ENCODE measurements at places on chromosomes 3 and 15.

GRCh38 chr3:154657218-154657617, 227.2 kb upstream of the GPR149 start:
- no peak for DNase-seq

- peak; percentile 41 for DNase-seq
Observed at GRCh38 chr3:107268469-107268868, 108.8 kb upstream of the CCDC54 start.

- DNase-seq = no peak
Observed at GRCh38 chr15:86834115-86834863, 754.6 kb downstream of the AGBL1 start.

- DNase-seq = no peak
Observed at GRCh38 chr3:135232226-135232625, 437.2 kb downstream of the EPHB1 start.

DNA sequence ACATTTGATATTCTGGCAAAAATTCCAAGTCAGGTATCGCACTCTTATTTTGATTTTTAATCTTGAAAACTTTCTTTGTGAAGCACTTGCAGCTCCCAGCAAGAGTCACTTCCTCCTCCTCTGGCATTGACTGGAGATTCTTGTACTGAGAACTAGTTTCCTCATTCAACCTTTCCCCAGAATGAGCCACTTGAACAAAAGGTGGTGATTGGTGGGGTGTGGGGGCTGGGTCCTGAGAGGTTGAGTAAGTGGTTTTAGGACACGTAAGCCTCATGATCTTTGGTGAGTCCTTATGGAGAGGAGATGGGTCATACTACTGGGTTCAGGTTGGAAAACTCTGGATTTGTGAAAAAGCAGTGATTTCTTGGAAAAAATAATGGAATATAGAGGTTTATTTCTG, 32.3 kb upstream of the ONECUT1 start:
- no peak for DNase-seq

DNA sequence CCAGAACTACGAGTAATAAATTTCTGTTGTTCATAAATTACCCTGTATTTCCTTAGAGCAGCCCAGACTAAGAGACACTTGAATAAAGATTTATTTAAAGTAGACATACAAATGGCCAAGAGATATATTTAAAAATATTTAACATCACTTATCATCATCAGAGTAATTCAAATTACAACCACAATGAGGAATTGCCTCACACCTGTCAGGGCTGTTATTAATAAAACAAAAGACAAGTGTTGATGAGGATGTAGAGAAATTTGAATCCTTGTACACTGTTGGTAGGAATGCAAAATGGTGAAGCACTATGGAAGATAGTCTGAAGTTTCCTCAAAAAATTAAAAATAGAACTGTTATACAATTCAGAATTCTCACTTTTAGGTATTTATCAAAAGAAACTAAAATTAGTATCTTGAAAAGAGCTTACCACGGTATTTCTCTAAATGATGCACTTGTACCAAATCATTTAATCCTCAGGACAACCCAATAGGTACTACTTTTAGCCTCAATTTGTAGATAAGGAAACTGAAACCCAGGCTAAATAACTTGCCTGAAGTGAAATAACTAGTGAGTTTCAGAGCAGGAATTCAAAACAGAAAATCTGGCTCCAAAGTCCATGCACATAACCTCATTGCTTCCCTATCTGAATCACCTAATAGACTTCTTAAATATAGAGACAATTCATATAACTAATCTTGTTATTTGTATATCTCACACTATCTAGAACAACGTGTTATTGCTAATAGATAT, 69.4 kb downstream of the ZBTB20 start:
- DNase-seq = no peak

DNA sequence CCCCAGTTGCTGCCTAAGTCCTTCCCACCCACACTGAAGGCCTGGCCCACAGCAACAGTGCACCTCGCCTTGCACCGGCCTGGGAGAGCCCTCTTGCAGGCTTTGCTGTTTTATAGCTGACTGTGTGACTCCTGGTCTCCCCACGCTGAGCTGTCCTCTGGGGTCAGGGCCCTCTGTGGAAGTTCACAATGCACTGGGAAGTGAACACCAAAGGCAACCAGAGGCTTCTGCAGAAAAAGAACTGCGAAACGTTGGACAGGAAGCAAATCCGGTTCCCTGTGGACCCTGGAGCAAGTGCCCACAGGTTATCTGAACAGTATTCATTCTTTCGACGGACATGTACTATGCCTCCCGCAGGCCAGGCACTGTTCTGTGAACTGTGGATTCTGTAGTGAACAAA, 737 bp upstream of the EPHB1 start:
- no peak for DNase-seq

DNA sequence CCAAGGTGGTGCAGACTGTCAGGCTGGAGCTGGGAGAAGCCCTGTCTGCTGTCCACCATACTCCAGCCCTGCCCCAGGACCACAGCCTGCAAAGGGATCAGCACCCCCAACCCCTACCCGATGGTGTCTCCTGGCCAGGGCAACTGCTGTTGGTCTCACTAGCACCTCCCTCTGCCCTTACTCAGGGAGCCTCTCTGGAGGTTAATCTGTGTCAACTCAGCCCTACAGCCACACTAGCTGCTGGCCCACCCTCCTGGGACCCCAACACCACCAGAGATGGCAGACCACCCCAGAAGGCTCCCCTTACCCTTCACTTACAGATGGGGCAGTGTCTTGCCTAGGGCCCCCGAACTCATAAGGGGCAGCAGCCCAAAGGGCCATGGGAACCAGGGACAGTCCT, 65.2 kb downstream of the TLE3 start:
- DNase-seq = no peak

DNA sequence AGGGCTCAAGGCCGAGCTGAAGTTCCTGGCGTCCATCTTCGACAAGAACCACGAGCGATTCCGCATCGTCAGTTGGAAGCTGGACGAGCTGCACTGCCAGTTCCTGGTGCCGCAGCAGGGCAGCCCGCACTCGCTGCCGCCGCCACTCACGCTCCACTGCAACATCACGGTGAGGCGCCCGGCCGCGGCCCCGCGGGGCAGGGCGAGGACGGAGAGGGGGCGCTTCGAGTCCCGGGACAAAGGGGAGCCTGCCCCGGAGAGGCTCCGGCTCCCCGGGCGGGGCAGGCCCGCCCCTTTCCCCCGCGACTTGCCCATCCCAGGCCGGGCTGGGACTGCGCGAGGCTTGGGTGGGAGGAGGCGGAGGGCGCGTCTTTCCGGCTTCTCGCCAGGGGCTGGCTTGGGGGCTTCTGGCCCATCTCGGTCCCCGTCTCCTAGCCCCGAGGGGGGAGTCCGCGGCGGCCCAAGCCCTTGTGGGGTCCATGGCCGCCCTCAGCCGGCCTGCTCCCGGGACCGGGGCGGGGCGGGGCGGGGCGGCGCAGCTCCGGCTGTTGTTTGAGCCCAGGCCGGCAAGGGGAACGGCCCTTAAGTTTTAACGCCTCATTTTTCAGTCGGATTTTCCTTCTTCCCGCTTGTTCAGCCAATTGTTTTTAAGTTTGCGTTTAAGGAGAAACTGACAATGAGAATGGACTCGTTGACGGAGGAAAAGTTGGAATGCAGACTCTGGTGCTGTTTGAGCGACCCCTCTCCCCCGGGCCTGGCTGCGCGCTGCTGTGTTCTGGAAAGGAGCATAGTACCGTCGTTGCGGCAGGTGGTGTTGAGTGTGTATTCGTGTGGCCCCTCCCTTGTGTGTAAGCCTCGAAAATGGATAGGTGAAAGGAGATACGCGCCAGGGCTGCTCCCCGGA, 683 bp downstream of the UBE2Q2 start:
- peak; percentile 45 for DNase-seq

DNA sequence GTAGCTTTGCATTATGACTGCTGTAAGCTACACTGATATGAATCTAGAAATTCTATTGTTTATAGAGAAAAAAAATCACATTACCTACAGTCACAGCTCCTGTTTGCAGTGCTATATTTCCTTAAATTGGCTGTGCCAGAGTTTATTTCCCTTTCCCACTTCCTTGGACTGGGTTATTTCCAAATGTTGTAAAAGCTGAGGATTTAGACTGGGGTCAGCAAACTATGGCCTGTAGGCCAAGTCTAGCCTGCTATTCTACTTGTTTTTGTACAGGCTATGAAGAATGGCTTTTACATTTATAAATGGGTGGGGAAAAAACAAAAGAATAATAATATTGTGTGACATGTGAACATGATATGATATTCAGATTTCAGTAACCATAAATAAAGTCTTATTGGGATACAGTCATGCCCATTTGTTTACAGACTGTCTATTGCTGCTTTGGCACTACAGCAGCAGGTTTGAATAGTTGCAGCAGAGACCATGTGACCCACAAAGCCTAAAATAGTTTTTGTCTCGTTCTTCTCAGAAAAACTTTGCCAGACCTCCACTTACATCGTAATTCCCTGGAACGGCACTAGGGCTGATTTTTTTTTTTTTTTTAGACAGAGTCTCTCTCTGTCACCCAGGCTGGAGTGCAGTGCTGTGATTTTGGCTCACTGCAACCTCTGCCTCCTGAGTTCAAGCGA, 7.8 kb downstream of the GLDN start:
- peak; percentile 40 for DNase-seq

DNA sequence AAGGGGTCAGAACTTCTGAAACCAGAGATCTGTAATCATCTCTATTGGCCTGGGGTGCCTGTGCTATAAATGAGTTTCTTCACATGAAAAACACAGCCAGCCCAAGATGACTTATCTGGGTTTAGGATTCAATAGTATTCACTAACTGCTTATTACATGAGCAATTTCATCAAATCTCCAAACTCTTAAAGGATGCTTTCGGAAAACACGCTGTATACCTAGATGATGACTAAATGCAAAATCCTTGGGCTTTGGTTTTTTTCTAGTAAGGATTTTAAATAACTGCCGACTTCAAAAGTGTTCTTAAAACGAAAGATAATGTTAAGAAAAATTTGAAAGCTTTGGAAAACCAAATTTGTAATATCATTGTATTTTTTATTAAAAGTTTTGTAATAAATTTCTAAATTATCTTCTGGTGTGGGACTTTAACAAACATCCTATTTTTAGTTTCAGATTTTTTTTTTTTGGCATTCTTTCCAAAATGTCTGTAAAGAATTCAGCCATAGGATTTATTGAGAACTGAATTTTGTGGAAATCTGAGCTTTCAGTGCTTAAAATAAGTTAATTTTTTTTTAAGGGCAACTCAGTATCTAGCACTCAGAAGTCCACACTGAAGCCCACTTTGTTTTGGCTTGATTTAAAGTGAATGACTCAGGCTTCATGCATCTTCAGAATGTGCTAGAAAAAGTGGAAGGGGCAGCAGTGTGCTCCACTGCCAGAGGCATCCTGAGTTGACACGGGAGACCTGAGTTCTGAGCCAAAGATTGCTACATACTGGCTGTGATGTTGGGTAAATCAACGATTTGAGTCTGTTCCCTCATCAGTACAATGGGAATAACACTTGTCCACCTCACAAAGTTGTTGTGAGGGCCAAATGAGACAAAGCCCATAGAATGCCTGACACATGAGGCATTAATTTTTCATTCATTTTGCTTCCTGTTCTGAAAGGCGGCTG, 18.7 kb downstream of the TMEM43 start:
- peak; percentile 53 for DNase-seq

- no peak for DNase-seq
Observed at GRCh38 chr3:111924283-111924682, 54.5 kb upstream of the ABHD10 start.

DNA sequence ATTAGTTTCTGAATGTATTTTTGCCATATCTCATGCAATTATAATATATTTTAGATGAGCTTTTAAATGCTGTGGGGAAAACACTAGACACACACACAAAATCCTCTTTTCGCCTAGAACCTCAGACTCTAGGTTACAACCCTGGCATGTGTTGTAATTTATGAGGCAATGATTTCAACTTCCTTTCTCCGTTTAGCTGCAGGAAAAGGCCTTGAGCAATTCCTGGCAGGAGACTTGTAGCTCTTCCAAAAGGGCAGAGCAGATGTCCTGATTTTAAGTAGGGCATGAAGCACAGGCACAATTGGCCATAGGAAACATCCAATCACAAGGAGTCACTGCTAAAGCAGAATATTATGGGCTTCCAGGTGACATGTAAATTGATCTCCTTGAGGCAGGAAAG, 82.0 kb downstream of the GPR156 start:
- peak; percentile 35 for DNase-seq

GRCh38 chr3:194688200-194688740, 2.6 kb downstream of the FAM43A start:
- no peak for DNase-seq

- DNase-seq = no peak
Observed at GRCh38 chr15:25572191-25572590, 133.4 kb upstream of the UBE3A start.

GRCh38 chr3:69791106-69791505, 51.8 kb downstream of the MITF start:
- DNase-seq = peak; percentile 65

DNA sequence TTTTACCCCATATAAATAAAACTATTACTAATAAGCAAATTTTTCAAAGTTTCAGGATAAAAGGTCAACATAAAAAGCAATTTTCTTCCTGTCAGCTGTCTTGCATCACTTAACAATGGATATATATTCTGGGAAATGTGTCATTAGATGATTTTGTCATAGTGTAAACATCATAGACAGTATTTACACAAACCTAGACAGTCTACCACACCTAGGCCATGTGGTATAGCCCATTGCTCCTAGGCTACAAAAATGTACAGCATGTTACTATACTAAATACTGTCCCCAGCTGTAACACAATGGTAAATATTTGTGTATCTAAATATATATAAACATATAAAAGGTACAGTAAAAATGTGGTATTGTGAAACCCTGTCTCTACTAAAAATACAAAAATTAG, 156.7 kb downstream of the ANO10 start:
- DNase-seq = no peak

GRCh38 chr15:74123131-74123429, 7.3 kb upstream of the ISLR2 start:
- no peak for DNase-seq

DNA sequence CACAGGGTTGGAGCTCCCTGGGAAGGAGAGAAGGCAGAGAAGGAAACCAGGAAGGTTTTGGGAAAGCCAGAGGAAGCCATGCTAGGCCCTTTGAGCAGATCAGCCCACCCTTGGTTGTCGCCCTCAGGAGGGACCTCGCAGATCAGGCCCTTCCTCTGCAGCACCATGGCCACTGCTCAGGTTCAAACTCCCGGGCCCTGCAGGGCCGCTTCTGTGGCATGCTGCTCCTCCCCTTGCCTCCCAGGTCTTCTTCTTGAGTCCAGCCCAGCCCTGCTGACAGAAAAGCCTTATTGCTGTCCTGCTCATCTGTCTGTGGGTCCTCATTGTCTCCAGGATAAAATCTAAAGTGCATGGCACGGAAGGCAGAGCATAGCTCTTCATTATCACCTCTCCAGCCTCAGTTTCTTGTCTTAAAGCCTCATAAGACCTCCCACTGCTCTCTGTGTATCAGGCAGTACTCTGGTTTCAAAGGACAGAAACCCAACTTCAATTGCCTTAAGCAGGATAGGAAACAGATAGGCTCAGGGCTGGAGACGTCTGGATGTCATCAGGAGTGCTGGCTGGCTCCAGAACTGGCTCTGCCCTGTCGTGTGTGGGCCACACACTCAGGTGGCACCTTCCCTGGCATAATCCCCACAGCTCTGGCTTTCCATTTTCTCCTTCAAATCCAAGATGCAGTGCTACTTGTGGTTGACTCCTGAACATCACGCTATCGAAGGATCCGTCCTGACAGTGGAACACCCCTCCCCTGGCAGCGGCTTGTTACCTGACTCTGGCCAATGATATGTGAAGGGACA, 118.5 kb downstream of the EEFSEC start:
- DNase-seq = no peak

Data from SK-MEL-5 (cell line).